ENCODE measurements at places on chromosomes 11 and 22. TPM values are rescaled to one million over a fixed set of nuclear protein-coding genes. Genes with fewer than 3 reads are reported as not detected.

Gene SSRP1
- total RNA-seq: 196 TPM

Gene DGKZ
- 96.9 TPM for total RNA-seq

Gene PHOX2A
- total RNA-seq: not detected

Gene MUC2
- not detected for total RNA-seq

Gene FOLR3
- total RNA-seq: not detected

GRCh38 chr22:28171712-28172111 is 252.7 kb upstream of the PITPNB start:
- H3K27me3 ChIP-seq: peaks cover 12% of the 10 kb centered on the region
- no peak overlapping the region for H3K4me3 ChIP-seq
- H3K4me1 ChIP-seq: no peaks in the 10 kb centered on the region
- DNase-seq: no peak
- no peaks in the 10 kb centered on the region for H3K36me3 ChIP-seq
- no peak overlapping the region for H3K27ac ChIP-seq

DNA sequence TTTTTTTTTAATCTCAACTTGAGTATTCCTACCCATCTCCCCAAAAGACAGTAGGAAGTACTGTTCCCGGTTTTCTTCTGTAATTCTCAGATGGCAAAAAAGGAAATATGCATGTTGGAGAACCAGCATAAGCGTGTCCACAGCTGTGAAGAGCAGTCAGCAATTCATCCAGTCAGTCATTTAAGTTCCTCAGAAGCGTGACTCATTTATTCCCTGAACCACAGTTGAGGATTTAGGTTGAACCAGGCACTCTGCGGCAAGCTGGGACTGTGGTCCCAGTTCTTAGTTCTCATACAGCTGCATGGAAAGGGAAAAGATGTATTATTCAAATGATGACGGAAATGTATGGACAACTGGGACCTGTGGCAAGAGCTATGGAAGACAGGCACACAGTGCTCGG is 61.0 kb upstream of the MYO18B start:
- no peak for DNase-seq
- H3K27ac ChIP-seq: no peak overlapping the region
- H3K27me3 ChIP-seq: no peaks in the 10 kb centered on the region
- no peak overlapping the region for H3K4me3 ChIP-seq
- H3K4me1 ChIP-seq: peaks cover 10% of the 10 kb centered on the region

DNA sequence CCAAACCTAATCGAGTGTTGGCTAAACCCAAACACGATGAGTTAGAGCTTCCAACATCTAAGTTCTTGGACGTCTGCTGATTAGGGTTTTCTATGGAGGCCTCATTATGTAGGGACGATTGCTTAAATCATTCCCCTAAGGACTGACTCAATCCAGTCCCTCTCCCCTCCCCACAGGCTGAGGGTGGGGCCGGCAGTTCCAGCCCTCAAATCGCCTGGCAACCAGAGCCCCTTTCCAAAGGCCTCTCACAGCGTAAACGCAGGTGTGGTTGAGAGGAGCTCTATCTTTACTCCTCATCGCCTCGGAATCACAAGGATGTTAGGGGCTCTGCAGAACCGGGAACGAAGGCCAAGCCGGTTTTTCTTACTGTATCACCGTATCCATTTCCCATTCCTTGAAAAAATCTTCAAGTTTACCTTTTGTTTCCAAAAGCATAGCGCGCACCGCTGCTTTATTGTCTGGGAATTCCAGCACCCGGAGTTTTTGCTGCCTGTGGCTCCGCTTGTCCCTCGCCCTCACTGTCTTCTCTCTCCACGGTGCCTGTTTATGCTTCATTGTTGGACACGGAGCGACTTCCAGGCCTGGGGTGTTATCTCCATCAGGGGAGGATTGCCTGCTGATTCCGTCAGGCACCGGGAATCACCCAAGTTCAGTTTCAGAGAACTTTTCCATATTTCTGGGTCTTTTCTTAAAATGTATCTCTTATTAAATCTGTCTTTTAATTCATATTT is 13.8 kb upstream of the IFITM3 start:
- H3K36me3 ChIP-seq: peaks cover 2% of the 10 kb centered on the region
- H3K4me1 ChIP-seq: peaks cover 35% of the 10 kb centered on the region
- H3K4me3 ChIP-seq: no peak overlapping the region
- H3K27me3 ChIP-seq: peaks cover 20% of the 10 kb centered on the region

DNA sequence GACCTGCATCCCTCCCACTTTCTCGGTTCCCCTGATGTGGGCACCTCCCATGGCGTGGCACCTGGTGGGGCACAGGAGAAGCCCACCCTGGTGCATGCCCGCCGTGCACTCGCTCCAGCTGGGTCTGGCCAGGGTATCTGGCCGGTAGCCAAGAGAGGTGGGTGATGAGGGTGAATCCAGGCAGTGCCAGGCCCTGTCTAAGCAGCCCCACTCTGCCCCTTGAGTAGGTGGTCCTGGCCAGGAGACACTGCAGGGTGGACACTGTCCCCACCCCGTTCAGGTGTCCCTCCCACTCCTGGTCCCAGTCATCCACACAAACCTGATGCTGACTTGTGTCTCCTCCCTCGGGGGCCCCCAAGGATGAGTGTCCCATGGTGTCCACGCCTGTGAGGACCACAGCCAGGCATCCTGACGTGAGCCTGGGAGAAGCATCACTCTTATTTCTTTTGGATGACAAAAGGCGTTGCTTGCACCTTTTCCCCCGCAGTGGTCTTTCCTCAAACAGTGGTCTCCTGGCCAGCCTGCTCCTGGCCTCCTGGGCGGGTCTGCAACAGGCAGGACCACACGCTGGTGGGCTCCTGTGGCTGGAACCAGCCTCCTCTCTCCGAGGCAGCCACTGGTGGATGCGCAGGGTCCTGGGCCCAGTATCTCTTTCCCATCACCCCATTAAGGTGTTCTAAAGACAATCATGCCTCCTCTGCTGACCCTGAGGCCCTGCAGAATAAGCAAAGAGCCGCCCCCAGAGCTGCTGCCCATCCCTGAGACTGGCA is 922.3 kb downstream of the BRD1 start:
- H3K36me3 ChIP-seq: no peaks in the 10 kb centered on the region
- peaks cover 2% of the 10 kb centered on the region for H3K27me3 ChIP-seq
- no peaks in the 10 kb centered on the region for H3K4me1 ChIP-seq
- DNase-seq: no peak
- no peak overlapping the region for H3K4me3 ChIP-seq

- no peaks in the 10 kb centered on the region for H3K4me1 ChIP-seq
- H3K27ac ChIP-seq: no peak overlapping the region
- H3K36me3 ChIP-seq: peaks cover 4% of the 10 kb centered on the region
- DNase-seq: no peak
Measured at GRCh38 chr22:17871726-17872458, 97.6 kb upstream of the BID start.

DNA sequence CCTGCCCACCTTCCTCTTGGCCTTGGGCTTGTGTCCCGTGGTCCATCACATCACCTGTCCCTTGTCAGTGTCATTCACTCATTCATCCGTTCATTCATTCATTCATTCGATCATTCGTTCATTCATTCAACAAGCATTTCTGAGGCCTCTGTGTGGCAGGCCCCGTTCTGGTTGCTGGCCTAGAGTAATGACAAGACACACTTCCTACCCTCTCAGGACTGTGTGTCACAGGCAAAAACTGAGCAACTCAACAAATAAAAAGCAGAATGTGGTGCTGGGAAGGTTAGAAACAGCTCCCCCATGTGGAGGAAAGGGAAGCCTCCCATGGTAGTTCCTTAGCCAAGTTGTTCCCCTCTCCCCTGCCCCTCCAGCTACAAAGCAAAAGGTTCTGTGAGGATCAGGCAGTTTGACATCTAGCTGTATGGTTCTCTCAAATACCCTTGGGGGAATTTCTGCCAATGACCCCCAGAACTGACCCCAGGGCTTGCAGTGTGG is 1.6 kb upstream of the OMP start:
- peaks cover 2% of the 10 kb centered on the region for H3K36me3 ChIP-seq
- no peaks in the 10 kb centered on the region for H3K27me3 ChIP-seq
- H3K4me1 ChIP-seq: no peaks in the 10 kb centered on the region
- H3K4me3 ChIP-seq: no peak overlapping the region
- DNase-seq: no peak

- peaks cover 63% of the 10 kb centered on the region for H3K36me3 ChIP-seq
- peak overlapping the region; percentile 98 for H3K27ac ChIP-seq
- peaks cover 97% of the 10 kb centered on the region for H3K4me1 ChIP-seq
- peak; percentile 75 for DNase-seq
- peak overlapping the region; percentile 79 for H3K4me3 ChIP-seq
- H3K27me3 ChIP-seq: no peaks in the 10 kb centered on the region
Measured at GRCh38 chr11:118215262-118215661, 9.5 kb downstream of the JAML start.

DNA sequence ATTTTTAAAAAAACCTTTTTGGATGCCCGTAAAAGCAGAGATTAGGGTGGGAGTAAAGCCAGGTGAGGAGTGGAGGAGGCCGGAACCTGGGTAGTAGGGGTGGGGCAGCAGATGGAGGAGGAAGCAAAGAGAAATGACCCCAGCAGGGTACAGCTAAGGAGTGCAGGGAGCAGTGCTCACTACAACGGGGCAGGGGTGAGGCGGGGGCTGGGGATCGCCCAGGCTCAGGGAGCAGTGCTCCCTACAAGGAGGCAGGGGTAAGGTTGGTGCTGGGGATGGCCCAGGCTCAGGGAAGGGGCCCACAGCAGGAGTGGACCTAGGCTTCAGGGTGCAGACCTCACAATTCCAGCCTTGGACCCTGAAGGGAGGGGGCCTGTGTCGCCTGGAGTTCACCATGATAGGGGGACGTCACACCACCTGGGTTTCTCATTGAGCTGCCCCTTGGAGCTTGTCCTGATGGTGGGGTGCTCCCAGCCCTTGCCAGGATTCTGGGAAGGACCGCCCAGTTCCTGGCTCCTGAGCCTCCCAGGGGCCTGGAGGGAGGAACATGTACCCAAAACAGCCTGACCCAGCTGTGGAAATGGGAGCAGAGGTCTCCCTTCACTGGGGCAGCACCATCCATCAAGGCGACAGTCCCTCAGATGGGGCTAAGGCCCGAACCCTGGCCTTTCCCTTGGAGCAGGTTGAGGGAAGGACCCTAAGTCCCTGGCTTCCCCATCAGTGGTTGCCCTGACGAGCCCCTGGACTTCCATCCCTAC is 2.9 kb upstream of the PNPLA2 start:
- peaks cover 24% of the 10 kb centered on the region for H3K36me3 ChIP-seq
- H3K4me1 ChIP-seq: peaks cover 24% of the 10 kb centered on the region
- H3K27ac ChIP-seq: no peak overlapping the region
- H3K27me3 ChIP-seq: no peaks in the 10 kb centered on the region
